Stimulated activated CD8-positive, alpha-beta memory T cell treated with anti-CD3 and anti-CD28 coated beads, Interleukin-15, amount 100 ng/mL, for 48 hours (primary cell): ENCODE measurements at places on chromosomes 12 and 14.

- no peak for DNase-seq
Measured at GRCh38 chr14:99809360-99809759, 16.1 kb downstream of the EML1 start.

DNA sequence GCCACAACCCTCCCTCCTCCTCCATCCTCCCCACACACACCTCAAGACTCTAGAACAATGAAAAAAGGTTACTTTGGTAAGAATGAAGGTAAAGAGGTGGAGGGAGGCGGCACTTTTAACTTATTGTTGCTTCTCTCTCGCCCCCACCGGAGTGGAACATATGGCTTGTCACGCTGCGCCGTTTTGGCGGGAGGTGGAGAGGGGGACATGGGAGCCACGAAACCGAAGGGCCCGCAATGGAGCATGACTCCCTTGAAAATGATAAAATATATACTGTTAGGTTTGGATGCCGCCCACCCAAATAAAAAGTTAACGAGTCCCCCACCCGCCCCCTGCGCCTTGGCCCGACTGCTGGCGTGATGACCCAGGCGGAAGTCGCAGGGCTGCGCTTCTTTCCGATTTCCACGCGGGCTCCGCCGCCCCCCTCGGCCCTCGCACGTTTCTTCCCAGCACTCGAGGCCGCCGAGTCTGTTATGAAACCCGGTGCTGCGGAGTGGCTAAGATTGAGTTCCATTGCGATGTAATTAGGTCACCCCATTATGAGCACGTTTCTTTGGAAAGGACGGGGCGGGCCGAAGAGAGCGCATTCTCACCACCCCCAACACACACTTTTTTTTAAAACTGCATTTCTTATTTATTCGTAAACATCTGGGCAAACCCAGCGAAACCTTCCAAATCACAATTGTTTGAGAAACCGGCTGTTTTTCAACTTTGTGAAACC, 1.4 kb upstream of the ZFP36L1 start:
- DNase-seq = peak; percentile 74

DNA sequence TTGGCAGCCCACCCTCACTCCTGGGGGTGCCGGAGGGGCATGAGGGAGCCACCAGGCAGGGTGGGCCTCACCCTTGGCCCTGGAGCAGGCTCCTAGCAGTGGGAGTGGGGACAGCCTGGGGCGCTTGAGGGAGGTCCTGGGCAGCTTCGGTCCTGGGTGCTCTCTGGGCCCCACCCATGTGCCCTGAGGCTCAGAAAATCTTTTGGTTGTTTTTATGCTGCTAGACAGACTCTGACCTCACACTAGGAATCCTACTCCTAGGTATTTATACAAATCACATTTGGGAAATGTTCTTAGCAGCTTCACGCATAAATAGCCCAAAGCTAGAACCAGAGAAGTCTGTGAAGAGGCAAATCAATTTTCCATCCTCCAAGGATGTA, 10.9 kb upstream of the ULK1 start:
- DNase-seq = no peak

GRCh38 chr12:100166232-100166631, 23.6 kb upstream of the BLTP3B start:
- no peak for DNase-seq

GRCh38 chr14:92105073-92105892, 1.1 kb downstream of the ATXN3 start:
- no peak for DNase-seq

DNA sequence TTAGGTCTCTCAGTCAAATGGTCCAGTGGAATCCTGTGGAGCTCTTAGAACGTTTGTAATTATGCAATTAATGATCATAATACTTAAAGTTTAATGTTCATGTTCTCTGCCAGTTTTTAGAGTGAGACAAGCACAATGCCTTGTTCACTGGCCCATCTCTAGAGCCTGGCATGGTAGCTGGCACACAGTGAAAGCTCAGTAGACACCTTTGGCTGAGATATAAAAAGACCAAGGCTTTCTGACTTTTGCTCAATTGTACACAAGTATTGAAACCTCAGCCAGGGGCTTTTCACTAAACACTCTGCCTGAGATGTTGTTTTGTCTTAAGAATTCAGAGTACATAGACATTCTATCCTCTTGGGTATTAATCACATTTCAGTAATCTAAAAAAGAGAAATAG, 241.8 kb upstream of the ATP2B1 start:
- no peak for DNase-seq

GRCh38 chr12:71760471-71760870, 5.8 kb downstream of the RAB21 start:
- no peak for DNase-seq

GRCh38 chr14:93304771-93305170, 28.1 kb downstream of the BTBD7 start:
- DNase-seq = no peak

DNA sequence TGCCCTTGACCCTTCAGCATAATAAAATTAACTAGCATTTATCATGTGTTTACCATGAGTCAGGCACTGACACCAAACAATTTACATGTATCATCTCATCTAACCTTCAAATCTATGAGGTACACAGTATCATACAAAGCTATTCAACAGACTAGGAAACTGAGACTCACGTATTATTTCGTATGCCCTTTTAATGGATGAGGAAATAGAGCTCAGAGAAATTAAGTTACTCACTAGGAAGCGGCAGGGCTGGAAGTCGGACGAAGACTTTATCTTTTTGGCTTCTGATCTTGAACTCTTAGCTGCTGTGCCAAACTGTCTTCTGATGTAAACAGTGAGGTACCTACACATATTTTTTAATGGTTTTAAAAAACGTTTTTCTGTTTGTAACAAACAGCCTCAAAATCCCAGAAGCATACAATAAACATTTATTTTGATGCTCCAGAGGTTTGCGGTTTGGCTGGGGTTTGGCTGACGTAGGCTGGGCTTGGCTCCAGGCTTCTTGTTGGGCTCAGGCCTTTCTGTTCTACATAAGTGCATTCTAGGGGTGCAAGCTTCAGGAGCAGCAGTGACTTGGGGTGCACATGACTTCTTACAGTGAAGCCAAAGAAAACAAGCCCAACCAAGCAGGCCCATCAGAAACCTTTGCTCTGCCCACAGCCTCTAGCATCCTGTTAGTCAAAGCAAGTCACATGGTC, 184.7 kb downstream of the TBX5 start:
- no peak for DNase-seq
